ENCODE measurements at places on chromosomes 16 and 17.

- no peak for DNase-seq
Measured at GRCh38 chr17:42188749-42189650, 3.7 kb upstream of the HCRT start.

- DNase-seq: no peak
Measured at GRCh38 chr16:11431915-11432465, 86.7 kb downstream of the RMI2 start.

DNA sequence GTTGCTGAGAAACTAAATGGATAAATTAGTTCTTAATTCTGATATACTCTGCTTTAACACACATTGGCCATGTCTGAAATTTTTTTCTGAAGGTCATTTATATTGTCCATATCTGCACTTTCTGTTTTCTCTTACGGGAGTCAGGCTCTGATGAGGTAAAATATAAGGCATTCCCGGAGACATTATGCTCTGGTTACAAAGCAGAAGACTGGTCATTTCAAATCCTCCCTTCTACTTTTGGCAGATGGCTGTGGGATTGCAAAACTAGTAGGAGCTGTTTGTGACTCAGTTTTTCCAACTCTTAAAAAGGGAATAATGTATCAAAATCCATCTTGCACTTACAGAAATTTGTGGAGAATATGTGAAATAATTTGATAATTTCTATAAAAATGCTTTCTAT lies 92.2 kb upstream of the CPHXL start:
- no peak for DNase-seq

- DNase-seq: peak; percentile 39
Measured at GRCh38 chr17:79797492-79798298, 818 bp upstream of the CBX8 start.

GRCh38 chr17:66379544-66379943 lies 77.1 kb downstream of the PRKCA start:
- no peak for DNase-seq

- no peak for DNase-seq
Measured at GRCh38 chr16:87086156-87086555, 231.0 kb downstream of the C16orf95 start.

- peak; percentile 95 for DNase-seq
Measured at GRCh38 chr17:82863941-82864712, 24.3 kb upstream of the ZNF750 start.

GRCh38 chr16:75305364-75306098 lies 54.1 kb upstream of the BCAR1 start:
- peak; percentile 41 for DNase-seq

DNA sequence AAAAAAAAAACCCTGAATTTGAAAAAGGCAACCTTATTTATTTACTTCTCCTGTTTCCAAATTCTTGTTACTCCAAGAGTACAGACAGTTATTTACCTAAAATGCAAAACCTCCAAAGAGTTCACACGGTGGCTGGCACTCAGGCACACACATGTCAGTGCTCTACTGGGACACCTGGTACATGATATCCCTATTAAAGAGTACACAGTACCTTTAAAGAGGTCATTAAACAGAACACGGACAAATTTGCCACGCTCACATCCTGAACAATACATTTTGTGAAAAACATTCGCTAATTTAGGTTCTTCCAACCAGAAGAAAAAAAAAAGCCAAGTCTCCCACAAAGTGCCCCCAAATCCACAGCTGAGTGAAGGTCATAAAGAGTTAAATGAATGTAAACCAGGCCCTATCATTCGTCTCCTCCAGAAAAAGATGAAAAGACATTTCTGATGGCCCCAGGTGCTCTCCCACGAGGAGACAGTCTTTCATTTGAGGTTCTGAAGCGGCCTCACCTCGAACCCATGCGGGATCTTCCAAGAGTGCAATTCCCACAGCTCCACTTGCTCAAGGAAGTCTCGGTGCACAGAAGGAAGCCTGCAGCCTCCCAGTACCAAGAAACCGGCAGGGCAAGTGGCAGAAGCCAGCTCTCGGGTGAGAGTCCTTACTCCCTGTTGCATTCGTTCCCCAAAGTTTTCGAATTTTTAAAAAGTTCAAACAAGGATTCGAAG lies 993 bp downstream of the ERN1 start:
- DNase-seq: peak; percentile 28

- no peak for DNase-seq
Measured at GRCh38 chr17:27315796-27316465, 22.0 kb downstream of the WSB1 start.

DNA sequence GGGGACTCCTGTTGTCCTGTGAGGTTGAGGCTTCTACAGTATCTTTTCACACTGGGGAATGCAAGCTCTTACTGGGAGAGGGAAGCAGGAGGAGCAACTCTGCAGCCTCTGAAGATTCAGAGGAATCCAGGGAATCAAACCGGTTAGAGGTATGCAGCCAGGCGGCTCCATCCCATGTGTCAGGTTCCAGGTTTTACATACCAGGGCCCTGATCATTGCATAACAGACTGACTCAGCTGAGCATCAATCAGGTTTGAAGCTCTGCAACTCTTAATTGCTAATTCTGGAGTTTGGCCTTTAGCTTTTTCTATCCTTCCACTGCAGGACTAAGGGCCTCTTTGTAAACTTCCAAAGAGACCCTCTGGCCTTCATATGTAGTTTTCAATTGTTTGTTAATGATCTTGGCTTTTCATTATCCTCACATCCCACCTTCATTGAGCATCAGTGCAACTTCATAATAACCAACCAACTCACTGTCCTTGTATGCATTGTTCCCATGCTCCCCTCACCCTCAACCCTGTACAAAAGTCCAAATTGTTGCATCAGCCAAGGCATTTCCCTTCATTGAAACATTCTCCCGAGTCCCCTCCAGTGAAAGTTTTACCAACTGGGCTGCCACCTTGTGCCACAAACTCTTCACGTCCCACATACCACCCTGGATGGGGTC lies 59.7 kb upstream of the DHX40 start:
- no peak for DNase-seq

DNA sequence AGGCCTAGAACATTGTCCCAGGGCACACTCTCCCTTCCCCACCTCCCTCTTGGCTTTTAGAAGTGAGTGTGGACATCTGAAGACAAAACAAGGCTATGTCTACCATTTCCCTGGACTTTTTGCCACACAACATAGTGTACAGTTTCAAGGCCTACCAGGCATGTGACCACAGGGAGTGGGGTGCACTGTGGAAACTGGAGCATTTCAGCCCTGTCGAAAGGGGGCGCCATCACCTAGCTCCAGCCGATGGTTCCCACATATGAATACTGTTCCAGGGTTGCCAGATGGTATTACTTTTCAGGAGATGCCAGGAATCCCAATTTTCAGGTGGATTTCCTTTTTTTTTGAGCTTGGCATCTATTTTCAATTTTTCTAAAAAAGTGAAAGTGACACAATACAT lies 140.7 kb downstream of the KATNIP start:
- DNase-seq: peak; percentile 48

Data from activated naive CD4-positive, alpha-beta T cell treated with anti-CD3 and anti-CD28 coated beads, Interleukin-2, amount 10 ng/mL, durations not matched to agents 7 days and 5 days (primary cell).